Kidney (tissue), 22 donors: ENCODE measurements at places on chromosomes 12 and 14. TPM values are rescaled to one million over a fixed set of nuclear protein-coding genes. Genes with fewer than 3 reads are reported as not detected.

LRTM2 gene
- not detected for polyA plus RNA-seq

AQP5 gene
- 0.99 TPM for polyA plus RNA-seq

DNA sequence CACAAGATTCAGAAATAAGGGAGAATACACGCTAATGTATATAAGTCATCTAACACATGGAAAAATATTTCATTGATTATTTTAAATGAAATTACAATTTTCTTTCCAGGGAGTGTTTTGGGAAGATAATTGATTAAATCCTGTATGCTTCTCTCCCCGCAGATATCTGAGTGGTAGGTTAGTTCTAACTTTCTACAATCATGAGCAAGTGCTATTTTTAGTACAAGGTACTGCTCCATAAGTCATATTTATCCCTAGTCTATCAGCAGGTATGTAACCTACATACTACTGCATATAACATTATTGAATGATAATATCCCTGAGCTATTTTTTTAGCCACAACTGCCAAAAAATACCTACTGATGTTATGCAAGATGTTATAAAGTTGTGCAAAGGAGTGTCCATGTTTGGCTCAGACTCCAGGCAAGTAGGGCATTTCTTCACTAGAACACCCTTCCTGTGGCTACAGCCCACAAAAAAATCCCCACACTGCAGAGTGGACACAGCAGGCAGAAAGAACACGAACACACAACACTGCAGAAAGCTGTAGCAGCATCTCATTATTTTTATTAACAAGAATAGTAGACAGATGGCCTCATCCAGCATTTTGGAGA is 87.0 kb downstream of the SEC23A start:
- no peak for DNase-seq

DNA sequence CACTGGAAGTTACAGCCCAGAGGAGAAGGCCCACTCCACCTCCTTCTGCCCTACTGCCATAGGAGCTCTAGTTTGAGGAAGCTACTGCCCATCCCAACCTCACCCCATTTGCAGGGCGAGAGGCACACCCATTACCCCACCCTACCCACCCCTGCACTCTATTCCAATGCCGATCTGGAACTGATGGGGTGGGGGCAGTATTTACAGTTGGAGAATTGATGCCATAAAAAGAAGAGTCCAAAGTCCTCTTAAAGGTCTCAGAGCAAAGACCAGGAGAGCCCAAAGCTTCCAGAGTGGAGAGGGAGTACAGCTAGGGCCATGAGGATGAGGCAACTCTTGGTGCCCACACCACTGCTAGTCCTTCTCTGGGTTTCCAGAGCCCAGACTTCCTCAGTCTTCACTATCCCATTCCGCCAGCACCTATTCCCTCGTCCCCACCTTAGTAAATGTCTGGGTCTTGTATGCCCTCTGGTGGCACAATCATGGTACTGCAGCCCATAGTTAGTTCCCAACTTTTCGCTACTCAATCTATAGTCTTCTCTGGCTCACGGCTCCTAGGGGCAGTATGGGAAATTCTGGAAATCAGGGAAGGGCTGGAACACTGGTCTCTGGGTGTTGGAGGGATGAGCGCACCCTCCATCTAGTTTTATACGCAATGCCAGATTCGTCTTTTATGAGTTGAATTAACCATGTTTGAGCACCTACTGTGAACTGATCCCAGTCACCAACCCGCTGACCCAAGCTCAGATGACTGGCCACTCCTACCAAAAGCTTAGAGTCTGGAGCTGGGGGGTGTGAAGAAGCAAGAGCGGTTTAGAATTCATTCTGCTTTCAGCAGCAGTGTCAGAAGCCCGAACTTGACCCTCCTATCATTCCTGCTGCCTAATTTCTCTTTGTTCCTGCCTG is 6.9 kb upstream of the ADCY6 start:
- DNase-seq, result no peak

ASCL1 gene
- polyA plus RNA-seq, result not detected

FBLN5 gene
- 75.2 TPM for polyA plus RNA-seq

AP1G2 gene
- 56.7 TPM for polyA plus RNA-seq

DEGS2 gene
- 25.1 TPM for polyA plus RNA-seq
